Pancreas (tissue), 10 donors: ENCODE measurements at places on chromosomes 2 and 18. TPM values are rescaled to one million over a fixed set of nuclear protein-coding genes. Genes with fewer than 3 reads are reported as not detected.
A peak's percentile ranks its signal among the peaks of the same experiment; 100 is the strongest.

Gene CHST9
- total RNA-seq = 9.2 TPM

Gene TNFAIP6
- not detected for total RNA-seq

Gene POTEJ
- total RNA-seq = 0.06 TPM

Gene FSHR
- total RNA-seq = not detected

Gene FOXI3
- not detected for total RNA-seq

Gene FSIP2
- 0.38 TPM for total RNA-seq

Gene RIT2
- not detected for total RNA-seq

Gene RMDN2
- 5.9 TPM for total RNA-seq

Gene NOL4
- total RNA-seq = 3.2 TPM

DNA sequence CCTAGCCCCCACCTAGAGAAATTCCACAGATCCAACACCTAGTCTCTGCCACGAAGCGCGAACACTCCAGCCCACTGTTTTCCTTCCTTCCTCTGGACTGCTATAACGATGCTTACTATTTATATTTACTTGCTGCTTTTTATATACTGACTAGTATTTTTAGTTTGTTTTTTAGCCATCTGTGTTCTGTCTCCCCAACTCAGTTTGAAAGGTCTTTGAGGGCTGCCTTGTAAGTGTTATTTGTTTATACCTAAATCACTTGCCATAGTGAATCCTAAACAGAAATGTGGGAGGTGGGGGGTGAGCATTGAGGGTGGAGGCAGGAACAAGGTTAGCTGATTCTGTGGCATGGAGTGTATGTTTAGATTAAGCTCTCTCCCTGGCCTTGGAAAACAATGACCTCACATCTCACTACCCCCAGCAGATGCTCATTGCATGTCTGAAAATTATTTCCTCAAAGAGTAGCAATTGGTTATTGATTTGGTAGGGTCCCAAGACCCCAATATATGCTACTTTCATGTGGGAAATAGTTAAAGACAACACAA lies 1.1 kb upstream of the NCKAP5 start:
- no peaks in the 10 kb centered on the region for H3K36me3 ChIP-seq
- H3K27me3 ChIP-seq = no peaks in the 10 kb centered on the region
- H3K4me3 ChIP-seq = no peak overlapping the region
- no peaks in the 10 kb centered on the region for H3K4me1 ChIP-seq
- DNase-seq = no peak

- no peak for DNase-seq
- H3K36me3 ChIP-seq = no peaks in the 10 kb centered on the region
- no peaks in the 10 kb centered on the region for H3K4me1 ChIP-seq
- H3K4me3 ChIP-seq = no peak overlapping the region
- H3K27me3 ChIP-seq = no peaks in the 10 kb centered on the region
These were observed 285.6 kb downstream of the NR4A2 start for GRCh38 chr2:156046900-156047299.

- no peak overlapping the region for H3K27ac ChIP-seq
- no peak overlapping the region for H3K4me3 ChIP-seq
- H3K4me1 ChIP-seq = no peaks in the 10 kb centered on the region
- DNase-seq = no peak
- H3K27me3 ChIP-seq = no peaks in the 10 kb centered on the region
These were observed 136.5 kb downstream of the AKAIN1 start for GRCh38 chr18:5060543-5060942.

DNA sequence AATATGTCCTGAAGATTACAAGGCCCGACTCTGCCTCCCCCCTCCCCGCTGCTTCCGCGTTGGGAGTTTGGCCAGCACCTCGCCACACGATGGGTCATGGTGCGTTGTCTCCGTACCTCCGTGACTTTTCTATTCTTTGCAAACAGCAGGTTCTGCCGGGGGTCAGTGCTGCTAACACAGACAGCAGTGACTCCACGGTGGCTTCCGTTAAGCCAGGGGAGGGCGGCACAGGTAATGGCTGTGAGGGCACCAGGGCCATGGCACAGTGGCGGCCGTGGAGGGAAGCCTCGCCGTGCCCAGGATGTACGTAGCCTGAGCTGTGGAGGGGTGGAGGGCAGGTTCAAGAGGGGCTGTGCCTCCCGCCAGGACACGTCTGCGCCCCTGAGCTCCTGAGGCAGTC lies 115.5 kb downstream of the NFATC1 start:
- H3K4me3 ChIP-seq = no peak overlapping the region
- DNase-seq = peak; percentile 6
- peaks cover 11% of the 10 kb centered on the region for H3K4me1 ChIP-seq
- H3K36me3 ChIP-seq = no peaks in the 10 kb centered on the region
- H3K27me3 ChIP-seq = no peaks in the 10 kb centered on the region

DNA sequence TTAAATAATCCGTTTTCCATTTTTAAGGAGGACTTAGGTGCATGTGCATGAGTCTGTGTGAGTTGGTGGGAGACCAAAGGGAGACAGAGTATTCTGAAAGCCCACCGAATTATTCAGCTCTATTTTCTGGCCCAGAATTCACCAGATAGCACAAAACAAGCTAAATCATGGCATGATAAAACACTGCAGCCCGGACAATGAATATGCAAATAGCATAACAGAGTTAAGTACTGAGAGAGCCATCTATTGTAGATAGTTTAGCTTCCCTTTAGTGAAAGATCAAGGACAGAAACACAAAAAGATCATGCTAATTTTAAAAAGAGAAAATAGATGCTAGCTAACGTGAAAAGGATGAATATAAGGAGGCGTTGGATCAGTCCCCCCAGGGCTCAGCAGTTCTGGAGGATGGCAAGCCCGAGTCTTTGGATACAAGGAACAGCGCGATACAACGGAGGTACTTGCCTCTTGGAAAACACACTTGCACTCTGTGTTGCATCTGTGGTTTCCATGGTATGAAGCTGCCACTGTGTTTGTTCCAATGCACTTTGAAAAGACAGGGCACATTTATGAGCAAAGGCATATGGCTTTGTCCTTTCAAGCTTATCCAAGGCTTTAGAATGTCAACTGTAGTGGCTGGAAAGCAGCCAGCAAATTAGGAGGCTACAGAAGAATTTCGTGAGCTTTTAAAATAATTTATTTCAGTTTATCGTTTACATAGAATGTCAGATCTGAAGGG lies 119.9 kb downstream of the LYPD1 start:
- no peaks in the 10 kb centered on the region for H3K36me3 ChIP-seq
- H3K4me3 ChIP-seq = no peak overlapping the region
- no peak overlapping the region for H3K27ac ChIP-seq

- no peaks in the 10 kb centered on the region for H3K4me1 ChIP-seq
- no peak for DNase-seq
- H3K27me3 ChIP-seq = no peaks in the 10 kb centered on the region
These were observed 84.7 kb downstream of the GLI2 start for GRCh38 chr2:120820263-120820952.

DNA sequence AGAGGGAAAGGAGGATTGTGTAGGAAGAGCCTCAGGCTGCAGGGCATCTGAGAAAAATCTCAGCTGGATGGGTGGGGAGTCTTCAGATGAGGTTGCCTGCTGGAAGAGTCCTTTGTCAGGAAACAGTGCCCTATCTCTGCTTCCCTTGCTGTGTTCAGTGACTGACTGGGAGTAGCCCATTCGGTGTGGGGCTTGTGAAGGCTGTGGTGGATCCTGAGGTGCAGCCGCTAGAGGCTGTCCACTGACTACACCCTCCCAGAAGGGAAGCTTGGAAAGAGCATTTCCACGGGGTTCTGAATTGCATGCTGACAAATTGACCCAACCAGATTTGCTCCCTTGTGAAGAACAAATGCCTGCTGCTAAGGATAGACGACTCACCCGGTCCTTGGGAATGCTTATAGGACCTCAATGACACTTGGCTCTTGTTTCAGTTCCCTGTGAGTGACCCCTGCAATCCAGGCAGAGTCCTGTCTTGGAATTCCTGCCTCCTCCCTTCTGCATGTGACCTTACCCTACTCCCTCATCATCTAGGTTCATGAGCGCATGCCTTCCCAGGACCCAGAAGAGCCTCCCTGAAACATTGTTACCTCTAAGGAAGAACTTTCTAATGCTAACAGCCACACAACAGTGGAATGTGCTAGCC lies 109.7 kb upstream of the FAM136A start:
- no peak overlapping the region for H3K4me3 ChIP-seq
- no peak for DNase-seq
- no peaks in the 10 kb centered on the region for H3K36me3 ChIP-seq
- H3K27ac ChIP-seq = no peak overlapping the region
- no peaks in the 10 kb centered on the region for H3K27me3 ChIP-seq

- H3K27ac ChIP-seq = peak overlapping the region; percentile 88
- peak; percentile 80 for DNase-seq
- H3K4me1 ChIP-seq = peaks cover 70% of the 10 kb centered on the region
- peaks cover 18% of the 10 kb centered on the region for H3K36me3 ChIP-seq
- H3K27me3 ChIP-seq = no peaks in the 10 kb centered on the region
- H3K4me3 ChIP-seq = no peak overlapping the region
These were observed 97.9 kb downstream of the SH3BP4 start for GRCh38 chr2:235049719-235050118.

DNA sequence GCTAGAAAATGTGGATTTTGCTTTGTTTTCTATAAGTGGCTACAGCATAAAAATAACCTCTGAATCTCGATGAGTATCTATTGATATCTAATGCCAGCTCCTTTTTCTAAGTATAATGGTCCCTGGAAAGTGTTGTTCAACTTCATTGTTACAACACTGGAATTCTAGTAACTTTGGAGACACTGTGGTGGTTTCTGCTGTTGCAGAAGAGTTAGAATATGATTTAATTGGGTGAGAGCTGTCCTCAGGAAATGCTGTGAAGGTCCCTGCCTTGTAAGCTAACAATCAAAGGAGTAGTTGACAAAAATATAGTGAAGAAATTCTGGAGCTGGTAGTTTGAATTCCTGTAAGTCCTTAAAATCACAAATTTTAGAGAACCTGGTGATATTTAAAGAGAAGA lies 62.1 kb downstream of the C18orf63 start:
- no peaks in the 10 kb centered on the region for H3K4me1 ChIP-seq
- DNase-seq = no peak
- H3K36me3 ChIP-seq = no peaks in the 10 kb centered on the region
- H3K27me3 ChIP-seq = no peaks in the 10 kb centered on the region

GRCh38 chr2:127455566-127456493 lies 37.6 kb downstream of the PROC start:
- H3K4me1 ChIP-seq = peaks cover 4% of the 10 kb centered on the region
- H3K27ac ChIP-seq = peak overlapping the region; percentile 36
- H3K27me3 ChIP-seq = no peaks in the 10 kb centered on the region
- H3K36me3 ChIP-seq = no peaks in the 10 kb centered on the region

DNA sequence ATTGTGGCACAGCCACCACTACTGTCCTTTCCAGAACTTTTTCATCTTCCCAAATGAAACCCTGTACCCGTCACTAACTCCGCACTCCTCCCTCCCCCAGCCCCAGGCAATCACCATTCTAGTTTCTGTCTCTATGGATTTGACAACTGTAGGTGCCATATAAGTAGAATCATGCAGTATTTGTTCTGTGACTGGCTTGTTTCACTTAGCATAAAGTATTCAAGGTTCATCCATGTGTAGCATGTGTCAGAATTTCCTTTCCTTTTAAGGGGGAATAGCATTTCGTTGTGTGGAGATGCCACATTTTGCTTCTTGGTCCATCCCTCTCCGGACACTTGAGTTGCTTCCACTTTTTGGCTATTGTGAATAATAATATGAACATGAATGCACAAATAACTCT lies 842 bp upstream of the CKAP2L start:
- no peaks in the 10 kb centered on the region for H3K27me3 ChIP-seq
- no peaks in the 10 kb centered on the region for H3K36me3 ChIP-seq
- H3K4me1 ChIP-seq = peaks cover 3% of the 10 kb centered on the region
- H3K27ac ChIP-seq = no peak overlapping the region
- peak overlapping the region; percentile 82 for H3K4me3 ChIP-seq

DNA sequence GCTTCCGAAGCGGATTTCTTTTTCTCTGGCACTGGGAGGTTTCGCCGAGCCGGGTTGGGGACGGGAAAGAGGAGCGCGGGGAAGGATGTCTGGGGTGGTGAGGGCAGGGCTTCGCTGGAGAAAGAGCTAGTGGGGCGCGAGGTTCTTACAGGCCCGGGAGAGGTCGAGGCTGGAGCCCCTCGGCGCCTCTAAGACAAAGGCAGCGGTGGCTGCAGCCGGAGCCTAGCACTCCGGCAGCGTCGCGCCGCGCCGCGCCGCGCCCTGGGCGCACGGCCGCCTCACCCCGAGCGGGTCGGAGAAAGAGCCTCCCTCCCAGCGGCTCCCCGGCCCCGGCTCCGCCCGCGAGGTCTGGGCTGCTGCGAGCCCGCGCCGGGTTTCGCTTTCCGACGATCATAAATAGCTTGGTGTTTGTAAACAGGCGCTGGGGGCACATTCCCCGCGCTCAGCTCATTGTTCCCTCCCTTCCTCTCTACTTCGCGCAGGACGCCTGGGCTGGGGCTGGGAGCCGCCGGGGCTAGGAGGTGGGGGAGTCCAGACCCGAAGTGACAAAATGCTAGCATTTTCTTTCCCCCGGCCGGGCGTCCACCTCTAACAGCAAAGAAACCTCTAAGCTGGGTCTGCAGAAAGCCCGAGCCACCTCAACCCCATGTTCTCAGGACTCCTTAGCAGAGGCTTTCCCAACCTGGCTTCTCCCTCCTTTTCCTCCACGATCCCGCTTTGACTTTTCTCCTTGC lies 813 bp upstream of the MEIS1 start:
- no peaks in the 10 kb centered on the region for H3K27me3 ChIP-seq
- peak; percentile 74 for DNase-seq
- peak overlapping the region; percentile 94 for H3K27ac ChIP-seq
- peaks cover 4% of the 10 kb centered on the region for H3K4me1 ChIP-seq
- no peaks in the 10 kb centered on the region for H3K36me3 ChIP-seq
- peak overlapping the region; percentile 72 for H3K4me3 ChIP-seq

DNA sequence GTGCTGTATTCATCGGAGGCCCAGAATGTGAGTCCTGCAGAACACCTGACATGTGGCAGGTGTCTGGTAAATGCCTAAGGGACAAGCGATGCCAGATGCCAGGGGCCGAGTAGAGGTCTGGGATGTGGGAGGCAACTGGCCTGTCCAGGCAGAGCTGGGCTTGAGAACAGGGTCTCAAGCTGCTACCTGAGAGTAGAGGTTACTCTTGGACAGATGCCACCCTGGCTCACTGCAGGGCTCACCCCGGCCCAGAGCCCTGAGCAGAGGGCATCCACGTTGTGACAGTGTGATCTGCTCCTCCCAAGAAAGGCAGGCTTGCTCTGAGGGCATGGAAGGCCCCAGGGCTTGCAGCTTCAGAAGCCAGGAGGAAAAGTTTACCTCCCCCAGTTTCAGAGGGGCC lies 692.0 kb upstream of the ID2 start:
- DNase-seq = no peak
- no peak overlapping the region for H3K4me3 ChIP-seq
- H3K27ac ChIP-seq = no peak overlapping the region
- H3K27me3 ChIP-seq = no peaks in the 10 kb centered on the region

DNA sequence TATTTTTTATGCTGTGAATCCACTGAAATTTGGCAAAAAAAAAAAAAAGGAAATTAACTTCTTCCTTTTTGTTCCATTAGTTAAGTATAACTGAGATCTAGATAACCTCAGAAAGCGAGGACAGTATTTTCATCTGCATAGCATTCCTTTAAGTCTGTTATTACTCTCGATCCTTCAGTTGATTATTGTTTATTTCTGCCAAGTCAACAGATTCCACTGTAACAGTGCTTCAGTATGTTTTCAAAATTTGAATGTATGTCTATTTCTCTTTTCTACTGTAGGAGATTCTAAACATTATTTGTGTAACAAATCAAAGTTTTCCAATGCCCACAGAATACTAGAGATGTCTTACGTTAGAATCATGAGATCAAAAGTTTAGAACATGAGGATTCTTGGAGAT lies 133.1 kb upstream of the RGPD4 start:
- no peaks in the 10 kb centered on the region for H3K4me1 ChIP-seq
- H3K4me3 ChIP-seq = no peak overlapping the region
- DNase-seq = no peak
- H3K27ac ChIP-seq = no peak overlapping the region
- no peaks in the 10 kb centered on the region for H3K36me3 ChIP-seq

- no peaks in the 10 kb centered on the region for H3K27me3 ChIP-seq
- no peaks in the 10 kb centered on the region for H3K36me3 ChIP-seq
- H3K4me3 ChIP-seq = no peak overlapping the region
- DNase-seq = peak; percentile 19
- H3K27ac ChIP-seq = no peak overlapping the region
- no peaks in the 10 kb centered on the region for H3K4me1 ChIP-seq
These were observed 164.3 kb downstream of the MIB1 start for GRCh38 chr18:21904856-21905255.
